ENCODE measurements at places on chromosomes 2 and 18. TPM values are rescaled to one million over a fixed set of nuclear protein-coding genes. Genes with fewer than 3 reads are reported as not detected.

The ALPI gene
- not detected for total RNA-seq

The PID1 gene
- total RNA-seq = 3.6 TPM

The ST8SIA3 gene
- not detected for total RNA-seq

The SLC4A5 gene
- 0.11 TPM for total RNA-seq

The MOGAT1 gene
- not detected for total RNA-seq

The ADAM17 gene
- 29.0 TPM for total RNA-seq

The RGPD5 gene
- total RNA-seq = 7.8 TPM

The MALL gene
- 131 TPM for total RNA-seq

The NOL4 gene
- total RNA-seq = not detected

The COL4A4 gene
- total RNA-seq = 3.1 TPM

The CCDC141 gene
- total RNA-seq = not detected

The CD8A gene
- 0.26 TPM for total RNA-seq

The RAB12 gene
- total RNA-seq = 18.5 TPM

The RAPH1 gene
- total RNA-seq = 7.9 TPM

The KRTCAP3 gene
- total RNA-seq = 0.90 TPM

The SERPINB4 gene
- not detected for total RNA-seq

The HMSD gene
- 4.2 TPM for total RNA-seq

The RIOK3 gene
- 36.0 TPM for total RNA-seq

The GRHL1 gene
- total RNA-seq = 0.70 TPM

The ZSWIM2 gene
- not detected for total RNA-seq

The GYPC gene
- total RNA-seq = not detected

The EMILIN1 gene
- total RNA-seq = 0.64 TPM

The AGXT gene
- total RNA-seq = not detected

The CYRIA gene
- 0.60 TPM for total RNA-seq

The MMADHC gene
- total RNA-seq = 84.1 TPM

The FTCDNL1 gene
- 2.6 TPM for total RNA-seq

The TFCP2L1 gene
- total RNA-seq = 10.0 TPM

The TCF23 gene
- not detected for total RNA-seq

The LBX2 gene
- total RNA-seq = 2.9 TPM

The SLC16A14 gene
- 0.99 TPM for total RNA-seq

The CNGA3 gene
- not detected for total RNA-seq

The FAM237A gene
- not detected for total RNA-seq

The MYO5B gene
- 12.8 TPM for total RNA-seq

The RIT2 gene
- total RNA-seq = not detected

The TEX44 gene
- total RNA-seq = not detected
